ENCODE measurements at places on chromosomes 2 and 18.

GRCh38 chr2:6111781-6112261, 419.6 kb downstream of the SOX11 start:
- no peak for DNase-seq

DNA sequence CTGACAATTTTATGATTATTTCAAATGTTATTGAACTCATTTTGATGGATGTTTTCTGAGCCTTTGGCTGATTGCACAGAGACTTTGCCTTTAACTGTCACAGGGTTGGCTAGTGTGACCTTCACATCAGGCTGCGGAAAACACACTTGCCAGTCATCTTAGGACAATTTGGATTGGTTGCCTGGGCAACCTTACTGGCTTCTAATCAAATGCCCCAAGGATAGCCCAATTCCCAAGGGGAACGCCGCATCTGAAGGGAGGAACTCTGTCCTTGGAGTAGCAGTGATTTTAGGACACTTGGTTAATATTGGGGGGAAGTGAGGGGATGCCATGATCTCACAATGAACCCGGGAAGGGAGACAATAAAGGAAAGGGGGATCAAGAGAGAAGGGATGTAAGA, 29.5 kb downstream of the OSBPL6 start:
- DNase-seq = no peak

DNA sequence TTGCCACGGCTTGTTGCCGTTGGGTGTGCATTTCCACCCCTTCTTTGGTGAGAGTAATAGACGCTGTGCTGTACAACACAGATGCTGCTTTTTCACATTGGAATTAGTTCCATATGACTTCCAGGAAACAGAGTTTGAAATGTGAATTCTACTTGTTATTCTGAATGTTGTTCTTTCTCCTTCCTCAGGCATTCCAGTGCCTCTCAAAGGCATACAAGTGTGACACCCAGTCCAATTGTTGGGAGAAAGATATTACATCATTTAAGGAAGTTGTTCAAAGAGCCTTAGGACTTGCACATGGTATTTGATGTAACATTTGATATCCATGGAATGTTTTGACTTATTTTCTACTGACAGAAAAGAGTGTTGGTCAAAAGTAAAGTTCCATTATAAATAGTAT, 134.4 kb upstream of the LTBP1 start:
- no peak for DNase-seq

- no peak for DNase-seq
Measured at GRCh38 chr2:12295856-12296519, 420.7 kb upstream of the TRIB2 start.

GRCh38 chr2:69940691-69941090, 20.7 kb downstream of the ASPRV1 start:
- DNase-seq = no peak

All from NCI-H460 (cell line).